Colonic mucosa (tissue), 4 donors: ENCODE measurements at places on chromosomes 1 and 21. TPM values are rescaled to one million over a fixed set of nuclear protein-coding genes. Genes with fewer than 3 reads are reported as not detected.

DNA sequence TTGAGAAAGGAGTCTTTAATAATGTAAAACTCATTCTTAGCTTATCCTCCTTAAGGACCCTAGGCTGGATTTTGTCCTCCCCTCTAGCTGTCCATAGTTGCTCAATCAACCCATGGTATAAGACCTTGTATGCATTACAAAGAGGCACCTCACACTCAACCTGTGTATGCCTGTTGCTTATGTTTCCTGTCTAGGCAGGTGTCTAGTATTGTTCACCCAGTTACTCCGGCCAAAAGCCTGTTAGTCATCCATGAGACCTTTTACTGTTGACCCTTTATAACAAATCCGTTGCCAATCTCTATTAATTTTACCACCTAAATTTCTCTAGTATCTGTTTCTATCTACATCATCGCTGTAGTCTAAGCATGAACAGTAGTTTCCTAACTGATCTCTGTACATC lies 3.7 kb downstream of the LYPLAL1 start:
- DNase-seq: no peak

GRCh38 chr1:178311164-178311563 lies 185.6 kb downstream of the CLEC20A start:
- DNase-seq: no peak

OVAAL gene
- not detected for total RNA-seq

LRRC39 gene
- total RNA-seq: not detected

DNA sequence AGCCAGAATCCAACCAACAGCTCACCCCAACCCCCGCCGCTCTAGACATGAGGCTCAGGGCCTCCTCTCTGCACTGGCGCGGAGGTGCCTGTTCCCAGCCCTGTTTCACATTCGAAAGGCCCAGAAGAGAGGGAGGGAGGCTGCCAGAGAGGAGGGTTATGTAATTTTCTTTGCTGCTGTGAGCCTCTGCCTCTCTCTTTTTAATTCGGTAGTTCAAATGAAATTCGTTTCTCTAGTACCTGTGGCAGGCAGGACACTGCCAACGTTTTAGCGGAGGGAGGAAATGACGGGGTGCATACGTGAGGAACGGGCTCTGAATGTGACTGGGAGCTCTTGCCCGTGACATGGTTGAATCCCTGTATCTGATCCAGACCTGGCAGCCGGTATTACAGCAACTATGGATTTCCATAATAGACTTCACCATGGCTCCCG lies 9.4 kb downstream of the PRDM16 start:
- DNase-seq: no peak

DNA sequence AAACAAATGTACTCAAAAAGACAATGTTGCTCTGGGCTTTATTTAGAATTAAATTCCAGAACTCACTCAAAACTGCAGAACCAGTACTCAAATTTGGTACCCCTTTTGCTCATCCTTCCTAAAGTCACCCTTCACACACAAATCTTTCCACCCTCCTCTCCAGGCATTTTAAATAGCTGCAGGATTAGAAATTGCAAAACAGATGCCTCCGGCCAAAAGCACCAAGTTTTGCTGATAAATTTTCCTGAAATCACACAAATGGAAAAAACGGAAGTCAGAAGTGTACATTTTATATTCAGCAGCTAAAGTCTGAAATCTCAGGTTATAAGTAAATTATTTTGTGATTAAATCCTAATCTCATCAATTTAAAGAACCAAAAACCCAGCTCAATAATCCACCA lies 147.0 kb downstream of the NRIP1 start:
- no peak for DNase-seq

DNA sequence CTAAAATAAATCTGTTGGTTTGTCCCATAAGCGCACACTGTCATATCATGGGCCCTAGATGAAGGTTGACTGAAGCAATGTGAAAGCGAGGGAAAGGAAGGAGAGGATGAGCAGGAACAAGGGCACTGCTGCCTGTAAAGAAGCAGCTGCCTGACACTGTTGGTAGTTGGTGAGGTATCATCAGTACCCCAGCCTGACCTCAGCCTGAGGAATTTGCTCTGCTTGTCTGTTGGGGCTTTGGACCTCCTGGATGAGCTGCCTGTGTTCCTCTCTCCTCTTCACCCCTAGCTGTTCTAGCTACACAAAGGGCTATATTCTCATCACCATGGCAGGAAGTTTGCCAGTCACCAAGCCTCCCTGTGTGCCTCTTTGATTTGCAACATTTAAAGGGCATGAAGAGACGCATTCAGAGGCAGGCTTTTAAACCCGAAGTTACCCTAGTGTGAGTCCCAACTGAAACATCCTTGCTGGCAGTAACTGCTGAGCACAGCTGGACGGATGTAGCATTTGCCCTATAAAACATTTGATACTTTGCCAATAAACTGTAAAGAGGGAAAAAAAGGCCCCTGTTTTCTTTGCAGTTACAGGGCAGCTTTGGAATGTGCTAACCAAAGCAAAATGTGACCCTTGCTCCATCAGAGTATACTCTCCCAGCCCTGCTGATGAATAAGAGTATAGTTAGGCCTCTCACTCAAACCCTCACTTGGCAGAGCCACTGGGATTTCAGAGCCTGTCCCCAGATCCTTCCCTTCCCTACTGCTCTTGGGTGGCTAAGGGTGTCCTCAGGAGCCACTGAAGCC lies 22.2 kb upstream of the SPATA6 start:
- DNase-seq: peak; percentile 34

GRCh38 chr21:33767236-33767635 lies 124.9 kb downstream of the ITSN1 start:
- no peak for DNase-seq

DNA sequence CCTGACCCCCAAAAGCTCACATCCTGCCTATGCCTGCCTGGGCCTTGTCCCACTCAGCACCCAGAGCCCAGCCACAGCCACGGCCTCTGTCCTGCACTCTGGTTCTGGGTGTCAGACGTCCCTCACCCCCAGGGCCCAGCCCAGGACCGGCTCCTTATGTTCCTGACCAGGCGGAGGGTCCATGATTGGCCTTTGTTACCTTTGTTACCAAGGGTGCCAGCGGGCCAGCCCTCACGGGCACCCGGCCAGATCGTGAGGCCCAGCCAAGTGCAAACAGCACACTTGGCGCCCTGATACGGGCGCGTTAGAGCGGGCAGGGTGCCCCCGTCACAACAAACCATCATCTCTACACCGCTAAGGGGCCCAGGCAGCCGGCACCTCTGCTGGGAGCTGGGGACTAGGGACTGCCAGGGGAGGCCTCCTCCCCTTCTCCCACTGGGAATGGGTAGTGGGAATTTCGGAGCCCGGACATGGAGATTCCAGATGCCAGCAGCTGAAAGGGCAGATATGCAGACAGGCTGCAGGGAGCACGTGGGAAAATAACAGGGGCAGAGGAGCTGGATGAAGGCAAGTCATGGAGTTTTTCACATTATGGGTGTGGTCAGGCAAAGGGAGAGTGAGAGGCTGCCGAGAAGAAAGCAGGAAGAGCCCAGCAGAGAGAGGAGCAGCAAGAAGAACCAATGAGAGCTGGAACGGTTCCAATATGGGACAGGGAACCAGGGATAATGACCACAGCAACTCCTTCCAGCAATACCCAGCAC lies 22.1 kb downstream of the HSPG2 start:
- DNase-seq: no peak

- DNase-seq: no peak
Measured at GRCh38 chr1:2778220-2778592, 23.3 kb downstream of the TTC34 start.

DNA sequence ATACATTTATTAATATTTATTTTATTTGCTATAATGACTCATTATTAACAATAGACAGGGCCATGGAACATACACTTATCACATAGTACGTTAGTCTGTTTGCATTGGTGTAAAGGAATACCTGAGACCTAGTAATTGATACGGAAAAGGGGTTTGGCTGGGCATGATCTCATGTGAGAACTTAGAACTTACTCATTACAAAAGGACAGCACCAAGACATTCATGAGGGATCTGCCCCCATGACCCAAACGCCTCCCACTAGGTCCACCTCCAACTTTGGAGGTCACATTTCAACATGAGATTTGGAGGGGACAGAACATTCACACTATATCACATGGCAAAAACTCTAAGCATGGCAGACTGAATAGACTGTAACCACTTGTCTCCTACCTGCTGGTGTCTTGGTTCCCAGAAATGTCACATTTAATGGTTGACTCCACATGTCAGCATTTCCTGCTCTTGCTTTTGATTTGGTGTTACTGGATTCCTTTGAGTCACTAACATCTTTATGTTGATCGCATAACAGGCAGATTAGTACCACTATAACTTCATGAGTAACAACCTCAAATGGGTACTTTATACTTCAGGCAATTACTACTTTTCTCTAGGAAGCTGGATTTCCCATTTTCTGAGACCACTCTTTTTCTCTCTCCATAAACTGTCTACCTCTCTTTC lies 3.5 kb upstream of the C1orf116 start:
- no peak for DNase-seq

- DNase-seq: no peak
Measured at GRCh38 chr1:173062150-173062938, 11.6 kb upstream of the TNFSF18 start.

TMEM52 gene
- total RNA-seq: 3.5 TPM

GRCh38 chr1:94753171-94753972 lies 66.8 kb upstream of the SLC44A3 start:
- DNase-seq: no peak

DNA sequence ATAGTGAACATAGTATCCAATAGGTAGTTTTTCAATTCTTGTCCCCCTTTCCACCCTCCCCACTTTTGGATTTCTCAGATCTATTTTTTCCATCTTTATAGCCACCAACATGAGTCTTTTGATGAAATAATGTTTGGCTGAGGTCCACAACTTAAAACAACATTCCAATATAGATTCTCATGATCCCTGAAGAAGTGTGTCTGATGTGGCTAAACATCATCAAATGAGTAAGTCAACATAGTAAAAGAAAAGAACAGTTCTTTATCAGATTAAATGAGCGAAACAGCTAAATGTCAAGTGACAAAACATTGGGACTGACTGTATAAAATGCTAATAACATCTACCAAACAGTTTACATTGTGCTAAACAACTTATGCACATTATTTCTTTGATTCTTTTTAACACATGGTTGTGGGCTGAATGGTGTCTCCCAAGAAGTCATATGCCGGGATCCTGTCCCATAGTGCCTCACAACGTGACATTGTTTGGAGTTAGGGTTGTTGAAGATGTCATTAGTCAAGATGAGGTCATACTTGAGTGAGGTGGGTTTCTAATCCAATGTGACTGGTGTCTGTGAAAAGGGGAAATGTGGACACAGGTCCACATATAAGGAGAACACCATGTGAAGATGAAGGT lies 453.6 kb downstream of the LTN1 start:
- no peak for DNase-seq

- no peak for DNase-seq
Measured at GRCh38 chr1:247386217-247386616, 29.8 kb upstream of the NLRP3 start.

DNA sequence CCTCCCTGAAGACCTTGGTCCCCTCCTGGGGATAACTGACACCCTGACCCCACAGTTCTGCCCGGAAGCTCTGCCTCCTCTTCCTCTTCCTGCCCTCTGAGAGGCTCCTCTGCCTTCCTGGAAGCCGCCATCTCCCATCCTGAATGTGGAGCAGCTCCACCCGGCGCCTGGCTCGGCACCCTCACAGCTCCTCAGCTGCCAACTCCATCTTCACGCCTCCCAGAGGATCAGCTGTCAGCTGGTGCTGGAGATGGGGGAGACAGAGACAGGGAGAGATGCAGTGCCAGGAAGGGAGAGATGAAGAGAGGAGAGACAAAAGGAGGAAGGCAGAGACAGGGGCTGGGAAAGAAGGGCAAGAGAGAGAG lies 210.4 kb upstream of the CSF3R start:
- no peak for DNase-seq

UTS2 gene
- 0.20 TPM for total RNA-seq
